ENCODE measurements at places on chromosomes 2 and 18.

- no peak for DNase-seq
These were observed 68.7 kb downstream of the STRADB start for GRCh38 chr2:201520201-201520600.

DNA sequence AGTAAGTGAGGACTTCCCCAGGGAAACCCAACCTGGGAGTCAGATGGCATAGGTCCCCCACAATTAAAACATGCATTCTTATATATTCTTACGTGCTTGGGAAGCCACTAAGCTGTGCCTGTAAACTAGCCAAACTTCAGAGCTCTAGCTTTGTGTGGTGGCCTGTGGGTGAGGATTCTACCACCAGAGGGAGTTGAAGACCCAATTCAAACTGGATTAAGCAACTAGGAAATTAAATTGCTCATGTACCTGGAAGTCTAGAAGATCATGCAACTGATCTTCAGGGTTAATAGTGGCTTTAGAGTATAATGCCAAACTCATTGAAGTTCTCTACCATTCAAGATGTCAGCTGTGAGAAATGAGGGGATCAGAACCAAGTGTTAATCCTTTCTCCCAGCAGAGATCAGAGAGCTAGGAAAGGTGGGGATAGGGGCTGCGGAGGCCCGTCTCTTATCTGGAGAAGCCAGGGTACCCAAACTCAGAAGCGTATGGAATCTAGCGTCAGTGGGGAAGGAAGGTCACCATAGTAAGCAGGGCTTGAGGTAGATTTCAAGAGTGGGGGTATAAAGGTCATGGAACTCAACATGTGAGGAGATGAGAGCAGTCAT lies 53.2 kb upstream of the CCDC85A start:
- no peak for DNase-seq

DNA sequence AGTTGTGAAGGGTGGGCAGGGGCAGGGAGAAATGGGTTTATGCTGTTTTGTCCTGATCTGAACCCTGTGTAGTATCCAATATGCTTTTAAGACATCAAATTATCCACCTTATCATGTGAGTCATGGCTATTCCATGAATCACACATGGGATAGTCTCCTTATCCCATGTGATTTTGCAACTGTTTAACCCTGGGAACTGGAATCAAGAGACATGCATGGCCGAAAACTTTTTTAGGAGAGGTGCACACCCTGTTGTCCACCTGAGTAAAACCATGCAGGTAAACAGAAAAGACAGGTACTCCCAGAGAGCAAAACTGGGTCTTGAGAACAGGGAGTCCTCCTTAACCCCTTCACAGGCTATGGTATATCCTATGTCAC lies 490.6 kb upstream of the HS6ST1 start:
- no peak for DNase-seq

- no peak for DNase-seq
These were observed 7.2 kb downstream of the NCL start for GRCh38 chr2:231457101-231457500.

GRCh38 chr2:54906716-54907115 lies 143.5 kb downstream of the RTN4 start:
- no peak for DNase-seq

DNA sequence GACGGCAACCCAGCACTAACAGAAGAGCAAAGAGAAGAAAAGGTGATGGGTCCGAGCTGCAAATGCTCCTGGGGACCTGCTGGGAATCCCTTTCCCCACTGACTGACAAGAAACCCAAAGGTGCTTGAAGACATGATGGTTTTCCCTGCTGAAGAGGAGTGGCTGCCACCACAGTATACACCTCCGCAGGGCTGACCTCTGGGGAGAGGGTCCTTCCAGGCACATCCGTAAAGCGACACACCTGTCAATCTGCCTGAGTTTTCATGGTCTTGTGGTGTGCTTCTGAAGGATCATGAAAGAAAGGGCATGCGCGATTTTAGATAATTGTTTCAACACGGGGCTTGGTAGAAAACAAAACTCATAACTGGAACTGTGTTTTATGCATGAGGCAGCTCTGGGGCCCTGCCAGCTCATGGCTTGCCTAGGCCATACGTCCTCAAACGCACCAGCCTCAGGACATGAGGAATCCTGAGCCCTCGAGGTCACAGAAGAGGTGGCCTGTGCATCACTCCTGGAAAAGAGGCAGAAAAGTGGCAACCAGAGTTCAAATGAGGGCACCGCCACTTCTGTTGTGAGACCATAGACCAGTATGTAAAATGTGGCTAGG lies 51.8 kb downstream of the SERTAD2 start:
- DNase-seq = no peak

Data from CD4-positive, alpha-beta T cell treated with Interleukin-4 for 1 hour (primary cell).